ENCODE measurements at places on chromosomes 7 and 10.

DNA sequence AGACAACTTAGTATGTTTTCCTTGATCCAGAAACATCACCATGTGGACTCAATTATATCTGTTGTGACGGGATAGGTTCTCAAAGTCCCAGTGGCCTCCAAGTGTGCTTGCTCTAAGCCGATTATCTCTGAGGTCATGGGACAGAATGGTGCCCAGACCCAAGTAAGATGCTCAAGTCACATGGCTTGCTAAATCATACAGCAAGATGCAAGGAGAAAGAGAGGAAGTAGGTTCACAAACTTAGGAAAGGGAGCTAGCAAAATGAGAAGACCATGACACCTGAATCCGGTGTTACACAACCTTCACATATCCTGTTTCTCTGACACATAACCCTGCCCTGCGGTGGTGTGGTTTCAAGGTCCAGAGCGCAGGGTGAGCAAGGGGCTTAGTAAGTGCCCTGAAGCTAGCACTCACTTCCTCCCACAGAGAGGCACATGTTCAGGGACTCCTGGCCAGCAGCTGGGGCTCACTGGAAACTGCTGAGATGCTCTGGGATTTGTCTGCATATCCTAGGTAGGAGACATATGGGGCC, 590.9 kb upstream of the ANKRD30A start:
- DNase-seq = no peak

GRCh38 chr7:149559711-149560110, 62.1 kb upstream of the ZNF746 start:
- DNase-seq = no peak

- DNase-seq = no peak
Measured at GRCh38 chr10:59905066-59905730, 1.2 kb downstream of the CCDC6 start.

- DNase-seq = no peak
Measured at GRCh38 chr7:24797270-24797669, 40.0 kb upstream of the GSDME start.

- peak; percentile 6 for DNase-seq
Measured at GRCh38 chr10:118568327-118568848, 27.1 kb downstream of the PRLHR start.

DNA sequence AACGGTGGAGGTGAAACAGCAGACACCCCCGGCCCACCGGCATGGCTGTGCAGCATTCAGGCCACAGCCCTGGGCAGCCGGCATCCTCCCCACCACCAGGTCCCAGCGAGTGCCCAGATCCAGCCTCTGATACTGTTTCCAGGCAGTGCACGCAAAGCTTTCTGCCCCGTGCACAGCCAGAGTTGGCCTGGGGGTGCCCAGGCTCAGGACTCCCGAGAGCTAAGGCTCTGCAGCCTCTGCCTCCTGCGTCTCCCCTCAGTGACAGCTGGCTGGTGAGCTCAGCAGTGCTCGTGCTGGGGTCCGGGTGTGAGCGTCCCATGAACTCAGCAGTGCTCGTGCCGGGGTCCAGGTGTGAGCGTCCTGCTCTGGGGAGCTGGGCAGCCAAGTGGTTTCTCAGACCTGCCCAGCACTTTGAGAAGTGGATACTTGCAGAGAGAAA, 65.4 kb downstream of the CFAP46 start:
- no peak for DNase-seq

GRCh38 chr7:42315103-42315502, 78.1 kb upstream of the GLI3 start:
- DNase-seq = no peak

- no peak for DNase-seq
Measured at GRCh38 chr7:69796416-69796815, 198.1 kb downstream of the AUTS2 start.
